ENCODE measurements at places on chromosomes 3 and 15. TPM values are rescaled to one million over a fixed set of nuclear protein-coding genes. Genes with fewer than 3 reads are reported as not detected.

Gene ARGFX
- not detected for polyA plus RNA-seq

Gene APOD
- polyA plus RNA-seq, result 36.5 TPM

Gene LMAN1L
- polyA plus RNA-seq, result not detected

Gene CCR3
- polyA plus RNA-seq, result not detected

GRCh38 chr3:18655827-18656226 is 230.7 kb upstream of the SATB1 start:
- DNase-seq, result no peak

Gene MYEF2
- polyA plus RNA-seq, result 11.3 TPM

DNA sequence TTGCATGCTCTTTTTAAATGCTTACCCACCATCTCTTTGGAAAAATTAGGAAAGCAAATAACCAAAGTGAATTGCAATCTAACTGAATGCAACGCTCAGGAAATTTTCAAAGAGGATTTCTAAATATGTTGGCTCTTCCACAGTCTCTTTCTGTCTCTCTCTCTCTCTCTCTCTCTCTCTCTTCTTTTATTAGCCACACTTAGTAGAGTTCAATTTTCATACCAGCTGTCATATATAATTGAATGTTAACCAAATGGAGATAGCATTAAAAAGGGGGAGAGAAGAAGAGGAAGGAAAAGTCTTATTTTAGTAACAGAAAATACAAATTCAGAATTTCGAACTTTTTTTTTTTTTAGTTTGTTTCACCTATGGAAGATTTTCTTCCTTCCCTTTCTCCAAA is 235.9 kb upstream of the GBE1 start:
- DNase-seq, result no peak

GRCh38 chr15:101307048-101307896 is 12.2 kb upstream of the SNRPA1 start:
- DNase-seq, result no peak

- peak; percentile 86 for DNase-seq
Observed at GRCh38 chr15:39215015-39215414, 365.9 kb upstream of the THBS1 start.

GRCh38 chr15:49830391-49830790 is 209.5 kb downstream of the DTWD1 start:
- DNase-seq, result no peak

DNA sequence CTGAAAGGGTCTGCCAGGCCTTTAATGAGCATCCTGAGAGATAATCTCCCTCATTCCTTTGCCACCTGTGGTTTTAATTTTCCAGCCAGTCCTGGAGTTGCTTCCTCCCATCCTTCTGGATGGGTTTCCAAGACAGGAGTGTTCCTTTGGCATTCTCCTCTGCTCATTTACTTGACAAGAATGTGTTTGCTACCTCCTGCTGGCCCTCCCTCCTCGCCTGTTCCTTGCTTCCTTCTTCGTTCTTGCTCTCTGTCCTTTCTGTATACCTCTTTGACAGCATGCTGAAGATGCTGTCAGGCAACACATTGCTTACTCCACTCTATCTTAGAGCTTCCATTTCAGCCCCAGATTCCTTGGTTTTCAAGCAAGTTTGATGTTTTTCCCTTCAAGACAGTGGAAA is 46.0 kb downstream of the ERC2 start:
- no peak for DNase-seq

- DNase-seq, result no peak
Observed at GRCh38 chr3:78026318-78026828, 986.5 kb downstream of the ROBO2 start.

Gene KNL1
- polyA plus RNA-seq, result 9.0 TPM

Gene REC114
- 0.23 TPM for polyA plus RNA-seq

Gene RHOV
- polyA plus RNA-seq, result 0.30 TPM

DNA sequence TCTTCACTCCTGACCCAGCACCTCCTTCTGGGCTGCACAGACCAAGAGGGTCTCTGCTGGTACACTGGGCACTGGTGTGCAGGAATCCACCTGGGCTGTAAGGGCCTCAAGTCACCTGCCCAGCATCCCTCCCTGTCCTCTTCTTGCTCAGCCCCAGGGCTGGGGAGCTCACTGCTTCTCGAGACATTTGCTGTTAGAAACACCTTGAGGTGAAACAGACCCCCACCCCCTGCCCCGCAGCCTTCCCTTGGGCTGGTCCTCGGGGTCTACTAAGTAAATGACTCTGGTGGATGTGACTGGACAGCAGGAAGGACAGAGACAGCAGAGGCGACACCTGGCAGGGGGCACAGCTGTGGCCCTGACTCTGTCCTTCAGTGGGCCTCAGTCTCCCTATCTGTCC is 29.1 kb downstream of the LOXL1 start:
- DNase-seq, result no peak

DNA sequence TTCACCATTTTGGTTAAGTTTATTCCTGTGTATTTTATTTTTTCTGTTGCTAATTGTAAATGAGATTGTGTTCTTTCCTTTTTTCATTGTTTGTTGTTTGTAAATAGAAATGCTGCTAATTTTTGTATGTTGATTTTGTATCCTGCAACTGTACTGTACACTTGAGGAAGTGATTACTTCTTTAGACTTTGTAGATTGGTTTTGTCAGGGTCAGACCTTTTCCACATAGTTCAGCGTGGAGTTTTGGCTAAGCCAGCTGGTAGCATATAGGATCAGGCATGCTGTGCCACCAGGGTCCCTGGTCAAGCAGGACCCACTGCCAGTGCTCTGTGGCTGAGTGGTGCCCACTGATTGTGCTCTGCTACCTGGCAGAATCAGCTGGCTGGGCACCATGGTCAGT is 80.1 kb downstream of the CD200 start:
- DNase-seq, result no peak

Gene ATP13A5
- polyA plus RNA-seq, result 0.88 TPM

GRCh38 chr3:28139967-28140634 is 101.3 kb upstream of the CMC1 start:
- DNase-seq, result no peak

Gene COPS2
- polyA plus RNA-seq, result 96.5 TPM

- no peak for DNase-seq
Observed at GRCh38 chr15:70284438-70285214, 186.9 kb upstream of the TLE3 start.

- no peak for DNase-seq
Observed at GRCh38 chr3:187594272-187594671, 75.9 kb downstream of the SST start.

Gene MKRN3
- 2.4 TPM for polyA plus RNA-seq

- no peak for DNase-seq
Observed at GRCh38 chr15:91456251-91456718, 356.2 kb downstream of the SV2B start.

DNA sequence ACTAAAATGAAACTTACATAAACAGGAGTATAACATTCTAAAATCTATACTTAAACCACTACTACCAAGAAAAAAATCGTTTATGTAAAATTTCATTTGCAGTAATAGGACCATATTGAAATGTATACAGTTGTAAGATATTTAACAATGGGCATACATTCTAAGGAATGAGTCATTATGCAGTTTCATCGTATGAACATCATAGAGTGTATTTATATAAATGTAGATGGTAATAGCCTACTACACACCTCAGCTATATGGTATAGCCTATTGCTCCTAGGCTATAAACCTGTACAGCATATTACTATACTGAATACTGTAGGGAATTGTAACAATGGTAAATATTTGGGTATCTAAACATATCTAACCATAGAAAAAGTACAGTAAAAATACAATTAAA is 79.5 kb downstream of the DPH6 start:
- DNase-seq, result no peak

Gene PLA2G4E
- 1.8 TPM for polyA plus RNA-seq

GRCh38 chr3:83662381-83662960 is 1296.3 kb upstream of the CADM2 start:
- DNase-seq, result peak; percentile 14

Gene C2CD4A
- not detected for polyA plus RNA-seq

GRCh38 chr3:122793568-122794416 is at the start of gene HSPBAP1:
Gene HSPBAP1 (minus strand): TSS chr3:122793831. CDS start chr3:122793680, 151 bp downstream.
- peak; percentile 94 for DNase-seq

- DNase-seq, result no peak
Observed at GRCh38 chr15:83327041-83327440, 42.6 kb upstream of the BNC1 start.

- peak; percentile 71 for DNase-seq
Observed at GRCh38 chr3:52339612-52340011, 23.5 kb downstream of the DNAH1 start.

DNA sequence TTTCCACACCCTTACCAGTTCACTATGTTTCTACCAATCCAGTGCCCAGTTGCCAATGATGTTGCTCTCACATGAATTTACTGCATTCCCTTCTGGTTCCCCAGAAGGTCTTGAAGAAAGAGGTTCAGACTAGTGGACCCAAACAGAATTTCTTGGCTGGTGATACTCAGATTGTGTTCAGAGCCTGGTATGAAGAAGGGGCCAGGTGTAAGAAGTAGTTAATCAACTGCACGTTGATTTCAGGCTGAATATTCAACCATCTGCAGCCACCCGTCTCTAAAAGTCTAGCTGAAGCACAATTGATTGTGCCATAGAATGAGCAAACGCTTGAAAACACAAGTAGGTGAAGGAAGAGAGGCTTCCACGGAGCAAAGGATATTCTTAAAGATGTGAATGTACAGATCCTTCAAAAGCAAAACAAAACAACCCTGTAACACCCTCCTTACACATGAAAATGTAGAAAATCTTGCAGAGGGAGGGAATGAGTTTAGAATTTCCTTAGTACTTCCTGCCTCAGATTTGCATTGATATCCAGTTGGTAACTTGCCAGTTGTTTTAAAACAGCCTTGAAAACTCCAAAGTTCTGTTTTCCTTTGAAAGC is 4.7 kb downstream of the RBMS3 start:
- DNase-seq, result peak; percentile 72

Data from hindlimb muscle (tissue), 1 donor.